ENCODE measurements at places on chromosomes 1 and 21.

- no peak for DNase-seq
Measured at GRCh38 chr1:150577557-150578271, 1.7 kb downstream of the MCL1 start.

DNA sequence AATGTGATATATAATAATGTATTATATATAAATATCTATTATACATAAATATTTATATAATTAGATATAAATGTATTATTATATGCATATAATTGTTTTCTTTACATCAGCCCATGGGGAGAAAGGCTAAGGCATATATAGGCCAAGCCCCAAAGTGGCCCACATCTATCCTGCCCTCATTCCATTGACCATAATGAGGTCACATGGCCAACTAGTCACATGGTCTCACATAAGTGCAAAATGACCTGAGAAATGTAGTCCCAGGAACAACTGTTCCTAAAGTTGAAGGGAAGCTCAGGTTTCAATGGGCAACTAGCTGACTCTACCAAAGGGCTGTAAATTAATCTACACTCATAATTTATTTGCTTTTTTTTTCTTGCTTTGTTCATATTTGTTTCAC lies 14.5 kb upstream of the CCDC185 start:
- DNase-seq: no peak

DNA sequence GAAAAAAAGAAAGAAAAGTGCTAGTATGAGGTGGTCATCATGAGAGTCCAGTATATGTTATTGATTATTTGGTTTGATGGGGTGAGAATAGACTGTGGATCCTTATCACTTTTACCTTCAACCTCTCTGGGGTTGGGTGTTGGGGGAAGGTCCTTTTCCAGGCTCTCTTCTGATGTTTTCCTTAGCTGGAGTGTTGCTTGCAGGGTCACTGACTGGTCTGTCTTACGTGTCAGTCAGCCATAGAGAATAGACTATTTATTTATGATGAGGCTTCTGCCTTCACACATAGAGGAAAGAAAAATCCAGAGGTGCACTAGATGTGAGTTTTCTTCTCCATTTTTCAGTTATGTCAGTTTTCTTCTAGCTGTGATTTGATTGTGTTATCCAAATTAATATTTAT lies 36.5 kb downstream of the MAP3K21 start:
- no peak for DNase-seq

DNA sequence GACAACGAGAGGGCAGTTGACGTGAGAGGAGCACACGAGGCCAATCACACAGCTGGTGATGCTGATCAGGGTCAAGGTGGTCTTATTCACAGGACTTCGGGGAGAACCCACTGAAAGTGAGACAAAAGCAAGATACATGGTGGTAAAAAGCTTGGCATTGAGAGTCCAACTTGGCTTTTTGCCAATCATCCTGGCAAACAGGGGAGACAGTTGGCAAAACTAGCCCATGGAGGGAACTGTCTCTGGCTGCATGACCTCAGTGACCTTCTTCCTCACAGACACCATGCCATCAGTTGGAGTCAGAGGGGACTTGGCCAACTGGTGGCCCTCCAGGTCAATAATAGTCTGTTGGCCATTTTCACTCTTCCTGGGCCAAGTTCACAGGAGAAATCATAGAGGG lies 139.9 kb downstream of the ASTN1 start:
- no peak for DNase-seq

DNA sequence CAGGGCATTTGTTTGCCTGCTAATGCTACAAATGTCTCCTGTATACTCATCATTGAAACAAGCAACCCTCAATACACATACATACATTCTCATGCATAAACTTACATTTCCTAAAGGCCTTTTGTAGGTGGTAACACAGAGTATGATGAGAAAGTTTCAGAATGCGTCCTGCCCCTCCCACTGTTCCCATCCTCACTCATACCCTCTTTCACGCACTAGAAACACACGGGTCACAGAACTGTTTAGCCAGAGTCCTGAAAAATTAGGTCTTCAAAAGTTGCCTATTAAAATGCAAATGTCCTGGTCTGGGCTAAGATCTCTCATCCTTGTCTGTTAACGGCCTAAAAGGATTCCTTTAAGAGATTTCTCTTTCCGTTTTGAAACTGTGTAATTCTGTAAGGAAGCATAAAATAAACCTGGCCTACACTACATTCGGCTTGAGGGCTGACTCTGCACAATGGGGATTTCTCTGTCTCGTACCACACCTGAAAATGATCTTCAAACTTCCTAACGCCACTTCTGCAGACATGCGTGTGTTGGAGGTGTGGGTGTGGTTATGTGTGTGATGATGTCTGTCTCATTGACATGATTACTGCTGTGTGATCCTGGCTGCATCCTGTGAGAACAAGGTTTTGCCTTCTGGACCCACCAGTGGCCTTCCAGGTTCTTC lies 5.3 kb upstream of the FCER1A start:
- no peak for DNase-seq

DNA sequence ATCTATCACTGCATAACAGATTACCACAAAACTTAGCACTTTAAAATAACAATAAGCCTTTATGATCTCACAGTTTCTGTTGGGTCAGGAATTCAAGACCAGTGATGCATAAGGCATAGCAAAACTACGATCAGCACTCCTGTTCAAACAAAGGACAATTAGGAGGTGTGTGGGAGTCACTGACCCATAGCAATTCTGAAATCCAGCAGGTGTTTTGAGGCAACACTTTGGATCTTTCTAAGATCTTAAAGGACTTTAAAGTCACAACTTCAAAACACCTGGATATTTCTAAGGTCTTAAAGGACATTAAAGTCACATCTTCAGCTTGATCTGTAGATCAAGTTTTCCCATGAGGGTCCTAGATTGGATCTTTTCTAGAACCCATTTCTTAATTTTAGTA lies 35.3 kb downstream of the AKT3 start:
- DNase-seq: no peak

DNA sequence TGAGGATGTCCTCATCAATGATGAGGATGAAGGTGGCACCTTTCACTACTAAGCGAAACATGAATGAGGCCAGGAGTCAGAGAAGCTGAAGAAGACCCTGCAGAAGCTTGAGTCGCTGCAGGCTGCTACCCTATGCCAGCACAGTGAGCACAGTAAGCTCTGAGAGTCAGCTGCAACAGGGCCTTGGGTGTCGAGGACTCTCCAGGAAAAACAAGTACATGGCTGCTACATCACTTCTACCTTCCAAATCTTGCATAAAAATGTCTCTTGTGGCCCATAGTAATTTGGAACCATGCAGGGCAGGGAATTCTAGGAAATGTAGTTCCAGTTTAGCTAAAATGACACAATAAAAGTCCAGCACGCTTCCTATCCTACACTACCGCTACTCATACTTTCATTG lies 51.5 kb upstream of the KIRREL1 start:
- DNase-seq: no peak

All from right forelimb (tissue), 1 donor.